ENCODE measurements at places on chromosomes 7 and 10.
A peak's percentile ranks its signal among the peaks of the same experiment; 100 is the strongest.

GRCh38 chr7:155226261-155227003 lies 71.2 kb upstream of the INSIG1 start:
- DNase-seq = no peak

DNA sequence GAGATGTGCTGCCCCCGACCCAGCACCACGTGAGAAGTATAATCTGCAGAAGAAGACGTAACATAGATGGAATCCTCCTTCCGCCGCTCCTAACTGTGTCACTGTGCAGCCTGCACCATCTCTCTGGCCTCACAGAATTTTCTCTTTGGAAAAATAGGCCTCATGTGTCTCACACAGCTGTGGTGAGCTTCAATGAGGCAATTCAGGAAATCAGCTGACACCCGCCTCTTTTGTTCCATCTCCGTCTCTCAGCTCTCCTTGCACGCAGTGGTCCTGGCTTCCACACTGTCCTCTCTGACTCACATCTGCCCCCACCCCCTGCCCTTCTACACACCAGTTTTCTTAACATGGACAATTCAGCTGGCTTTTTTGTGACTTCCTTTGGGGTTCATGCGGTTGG lies 7.2 kb downstream of the C10orf90 start:
- peak; percentile 2 for DNase-seq

GRCh38 chr7:467393-467828 lies 52.2 kb downstream of the PDGFA start:
- DNase-seq = no peak

DNA sequence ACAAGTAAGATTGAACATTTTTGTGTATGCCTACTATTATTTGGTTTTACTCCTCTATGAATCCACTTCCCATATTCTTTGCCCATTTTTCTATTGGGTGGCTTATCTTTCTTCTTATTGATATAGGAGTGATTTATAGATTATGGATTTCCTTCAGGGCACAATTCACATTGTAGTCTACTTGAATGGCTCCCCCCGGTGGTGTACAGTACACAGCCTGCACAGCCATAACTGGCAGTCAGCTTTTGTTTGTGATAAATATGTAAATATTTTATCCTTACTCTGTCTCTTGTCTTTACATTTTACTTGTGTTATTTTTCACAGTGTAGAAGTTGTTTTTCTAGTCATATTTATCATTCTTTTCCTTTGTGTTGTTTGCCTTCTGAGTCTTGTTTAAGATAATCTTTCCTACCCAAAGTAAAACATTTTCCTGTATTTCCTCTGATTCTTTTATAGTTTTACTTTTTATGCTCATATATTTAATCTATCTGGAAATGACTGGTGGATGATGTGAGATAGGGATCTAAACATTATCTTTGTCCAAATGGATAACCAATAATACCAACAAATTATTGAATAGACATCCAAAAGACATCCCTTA lies 23.9 kb upstream of the CALD1 start:
- peak; percentile 50 for DNase-seq

DNA sequence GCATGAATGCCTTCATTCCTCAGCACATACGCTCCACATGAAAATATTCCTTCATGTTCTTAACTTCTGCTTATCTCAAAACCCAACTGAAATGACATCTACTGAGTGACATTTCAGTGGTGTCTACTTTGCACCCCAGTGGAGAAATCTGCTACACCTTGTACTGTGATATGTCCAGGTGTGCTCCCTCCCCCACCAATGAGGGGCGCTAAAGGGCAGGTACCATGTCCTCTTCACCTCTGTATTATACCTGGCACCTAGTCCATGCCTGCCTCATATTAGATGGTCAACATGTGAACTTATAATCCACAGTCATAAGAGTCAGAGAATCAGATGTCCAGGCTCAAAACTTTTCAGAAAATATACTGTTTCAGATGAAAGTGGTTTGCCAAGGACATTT lies 2.1 kb downstream of the PAXIP1 start:
- no peak for DNase-seq

GRCh38 chr10:29926693-29927048 lies 132.7 kb downstream of the JCAD start:
- no peak for DNase-seq

DNA sequence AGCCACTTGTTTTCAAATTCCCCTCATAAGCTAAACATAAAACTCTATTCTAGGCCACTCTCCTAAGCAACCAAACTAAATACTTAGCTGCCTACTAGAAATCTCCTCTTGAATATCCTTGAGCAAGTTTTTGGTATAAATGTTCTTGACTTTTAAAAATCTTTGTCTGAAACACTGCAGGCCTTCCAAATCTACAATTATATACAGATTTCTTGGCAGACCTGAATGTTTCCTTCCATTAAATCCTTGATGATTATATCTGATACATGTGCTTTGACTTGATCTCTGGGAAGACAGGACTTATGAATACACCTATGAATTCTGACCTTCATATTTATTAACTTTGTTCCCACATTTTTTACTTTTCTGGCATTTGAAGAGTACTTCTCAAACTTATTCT lies 314.5 kb downstream of the CACNA2D1 start:
- no peak for DNase-seq

- DNase-seq = no peak
These were observed 112.8 kb downstream of the CDK14 start for GRCh38 chr7:90708841-90709317.

GRCh38 chr7:47282790-47283496 lies 299.0 kb downstream of the TNS3 start:
- DNase-seq = no peak

DNA sequence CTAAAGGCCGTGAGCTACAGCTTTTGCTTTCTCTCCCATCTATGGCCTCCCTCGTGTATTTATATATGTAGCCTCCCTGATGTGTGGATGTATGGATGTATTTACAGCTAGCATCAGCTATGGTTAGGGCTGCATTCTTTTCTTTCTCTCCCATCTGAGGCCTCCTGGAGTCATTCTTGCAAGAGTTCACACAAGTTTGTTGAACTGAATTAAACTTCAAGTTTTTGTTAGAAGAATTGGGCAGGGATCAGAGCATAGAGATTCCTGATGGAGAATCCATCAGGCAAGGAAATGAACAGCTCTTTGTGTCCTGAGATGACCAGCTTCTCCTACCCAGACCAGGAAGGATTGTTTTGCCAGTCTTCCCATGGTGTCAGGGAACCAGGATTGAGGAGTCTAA lies 60.3 kb downstream of the AHCYL2 start:
- no peak for DNase-seq

- DNase-seq = no peak
These were observed 21.2 kb downstream of the PRSS37 start for GRCh38 chr7:141820067-141820466.

- DNase-seq = no peak
These were observed 36.4 kb downstream of the OR13A1 start for GRCh38 chr10:45278860-45279498.

DNA sequence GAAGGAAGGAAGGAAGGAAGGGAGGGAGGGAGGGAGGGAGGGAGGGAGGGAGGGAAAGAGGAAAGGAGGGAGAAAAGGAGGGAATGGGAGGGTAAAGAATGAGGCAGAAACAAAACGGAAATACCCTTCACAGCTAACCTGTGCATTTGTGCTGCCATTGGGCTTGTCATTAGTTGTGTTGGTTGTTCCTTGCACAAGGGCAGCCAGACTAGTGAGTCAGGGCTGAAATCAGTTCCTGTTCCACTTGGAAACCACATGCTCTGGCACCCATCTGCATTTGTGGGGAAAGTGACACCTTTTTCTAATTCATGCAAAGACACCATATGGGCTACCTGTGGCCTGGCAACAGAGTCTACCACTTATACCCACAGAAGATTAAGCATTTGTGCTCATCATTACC lies 1004.0 kb upstream of the C7orf33 start:
- no peak for DNase-seq

DNA sequence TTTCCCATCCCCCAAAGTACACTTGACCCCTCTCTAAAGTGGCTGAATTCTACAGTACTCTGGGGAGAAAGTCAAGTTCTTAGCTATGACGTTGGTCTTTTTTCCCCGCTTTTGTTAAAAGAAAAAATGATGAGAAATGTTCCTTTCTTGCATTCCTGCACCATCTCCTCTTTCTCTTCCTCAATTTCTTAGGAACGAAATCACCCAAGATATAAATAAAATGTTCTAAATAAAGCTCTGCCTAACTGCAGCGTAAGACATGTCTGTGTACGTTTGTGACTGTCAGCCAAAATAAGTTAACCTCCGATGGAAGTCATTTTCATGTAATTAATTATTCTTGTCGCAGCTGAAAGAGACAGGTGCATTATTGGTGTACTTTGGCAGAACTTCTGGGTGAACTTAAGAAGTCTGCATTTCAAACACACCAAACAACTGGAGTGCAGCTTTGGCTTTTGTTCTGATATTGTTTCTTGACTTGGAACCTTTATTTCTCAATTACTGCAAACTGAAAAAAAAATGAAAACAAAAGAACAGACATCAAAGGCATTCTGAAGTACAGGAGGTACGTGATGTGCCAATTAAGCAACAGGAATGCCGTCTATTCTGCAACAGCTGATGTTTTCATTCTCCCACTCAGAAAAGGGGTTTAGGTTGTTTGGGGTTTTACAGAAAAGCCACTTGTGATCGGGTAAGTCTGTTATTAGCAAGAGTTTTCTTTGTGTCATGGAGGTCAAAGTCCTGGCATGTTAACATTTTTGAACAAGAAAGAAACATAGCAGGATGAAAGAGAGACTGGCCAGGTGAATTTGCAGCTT lies 82.4 kb upstream of the SDK1 start:
- DNase-seq = no peak

DNA sequence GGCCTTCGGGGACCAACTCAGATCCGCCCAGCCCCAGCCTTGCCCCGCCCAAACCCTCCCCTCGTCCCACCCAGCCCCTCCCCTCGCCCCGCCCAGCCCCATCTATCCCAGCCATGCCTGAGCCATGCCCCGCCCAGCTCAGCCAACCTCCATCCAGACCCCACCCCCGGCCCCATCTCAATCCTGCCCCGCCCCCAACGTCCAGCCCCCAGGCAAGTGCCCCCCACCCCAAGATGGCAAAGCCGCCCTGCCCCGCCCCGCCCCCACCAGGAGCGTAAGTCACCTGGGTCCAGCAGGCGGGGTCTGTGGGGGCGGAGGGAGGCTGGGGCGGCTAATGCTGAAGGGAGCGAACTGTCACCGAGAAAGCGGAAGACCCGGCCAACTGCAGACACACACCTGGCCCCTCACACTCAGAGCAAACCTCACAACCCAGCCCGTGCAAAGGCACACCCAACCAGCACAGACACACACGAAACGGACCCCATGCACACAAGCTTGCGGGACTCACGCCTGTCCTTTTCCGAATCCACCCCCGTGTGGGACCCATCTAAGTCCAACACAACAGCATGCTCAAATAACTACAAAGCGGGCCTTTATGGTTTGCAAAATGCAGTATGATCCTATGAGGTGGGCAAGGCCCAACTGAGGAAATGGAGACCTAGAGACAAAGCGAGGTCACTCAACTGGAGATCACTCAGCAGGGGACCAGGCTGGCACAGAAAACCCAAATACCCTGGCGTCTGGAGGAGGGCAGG lies 11.5 kb upstream of the OGA start:
- peak; percentile 64 for DNase-seq

DNA sequence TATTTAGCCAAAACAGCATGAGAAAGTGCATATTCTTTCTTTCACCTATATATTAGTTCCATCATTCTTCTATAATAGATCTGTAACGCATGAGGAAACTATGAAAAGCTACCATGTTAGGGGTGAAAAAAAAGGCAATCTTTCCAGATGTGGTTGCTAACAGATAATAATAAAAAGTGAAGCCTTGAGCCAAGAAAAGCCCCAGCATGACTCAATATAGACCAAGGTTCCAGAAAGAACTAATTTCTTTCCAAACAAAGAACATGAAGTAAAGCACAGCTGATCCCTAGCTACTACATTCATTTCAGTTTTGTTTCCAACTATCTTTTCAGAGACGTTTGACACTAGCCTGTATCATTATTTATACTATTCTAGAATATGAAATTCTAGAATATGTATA lies 16.4 kb downstream of the ARL4A start:
- no peak for DNase-seq

- peak; percentile 69 for DNase-seq
These were observed 65.8 kb upstream of the PRSS58 start for GRCh38 chr7:142323706-142324105.

- no peak for DNase-seq
These were observed 368.1 kb downstream of the CXCL12 start for GRCh38 chr10:44016589-44017482.

GRCh38 chr10:44293842-44294241 lies 91.1 kb downstream of the CXCL12 start:
- no peak for DNase-seq

DNA sequence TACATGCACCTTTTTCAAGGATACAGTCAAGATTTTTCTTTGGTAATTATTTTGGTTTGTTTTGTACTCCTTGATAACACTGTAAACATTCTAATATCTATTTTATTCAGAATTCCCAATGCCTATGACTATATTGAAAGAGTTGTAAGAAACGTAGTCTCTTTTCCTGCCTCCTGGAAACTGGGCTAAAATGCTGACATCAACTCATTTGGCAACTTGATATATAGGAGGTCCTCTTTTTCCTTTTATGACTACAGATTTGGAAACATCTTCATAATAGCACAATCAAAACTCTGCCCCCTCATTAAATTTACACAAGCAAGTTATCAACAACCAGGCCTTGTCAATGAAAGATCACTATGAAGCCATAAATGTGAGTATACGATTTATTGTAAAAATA lies 422.3 kb upstream of the PCDH15 start:
- no peak for DNase-seq

DNA sequence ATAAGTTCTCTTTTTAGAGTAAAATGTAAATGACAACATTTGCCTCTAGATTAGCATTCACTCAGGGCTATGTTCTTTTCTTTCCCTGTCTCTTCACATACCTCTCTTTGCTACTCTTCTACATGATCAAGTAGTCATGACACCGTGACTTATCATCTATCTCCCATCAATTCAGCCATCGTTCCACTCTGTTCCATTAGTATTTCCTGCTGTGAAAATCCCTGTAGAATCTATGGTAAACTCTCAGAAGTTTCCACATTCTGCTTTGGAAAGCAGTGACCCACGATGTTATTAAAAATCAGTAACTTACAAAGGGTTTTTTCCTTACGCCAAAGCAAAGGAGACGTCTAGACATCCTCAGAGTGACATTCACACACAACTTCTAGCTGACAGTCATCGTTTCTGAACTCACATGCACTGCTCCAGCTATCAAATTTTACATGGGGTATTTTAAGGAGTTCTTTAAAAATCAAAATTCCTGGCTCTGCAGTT lies 135.6 kb downstream of the SEMA3C start:
- no peak for DNase-seq

DNA sequence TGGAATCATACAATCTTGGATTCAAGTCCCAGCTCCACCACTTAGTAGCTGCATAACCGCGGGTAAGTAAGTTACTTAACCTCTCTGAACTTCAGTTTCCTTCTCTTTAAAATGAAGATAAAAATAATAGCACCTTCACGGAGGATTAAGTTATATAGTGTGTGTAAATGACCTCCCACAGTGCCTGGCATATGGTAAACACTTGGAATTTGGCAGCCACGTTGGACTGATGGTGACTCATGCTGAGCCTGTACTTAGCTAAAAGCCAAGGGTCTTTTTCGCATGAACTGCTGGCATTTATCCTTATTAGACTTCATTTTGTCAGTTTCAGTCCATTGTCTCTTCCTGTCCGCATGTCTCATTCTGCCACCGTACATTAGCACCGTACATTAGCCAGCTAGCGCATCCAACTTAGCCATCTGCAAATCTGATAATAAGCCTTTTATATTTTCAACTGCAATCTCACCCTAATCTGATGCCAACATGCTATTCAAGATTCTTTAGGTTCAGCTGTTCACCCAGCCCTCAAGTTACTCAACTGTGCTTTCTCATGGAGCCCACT lies 11.2 kb downstream of the SLC13A4 start:
- DNase-seq = no peak

- DNase-seq = no peak
These were observed 44.1 kb downstream of the ANTXRL start for GRCh38 chr10:46330894-46331293.
